ENCODE measurements at places on chromosomes 1 and 21.

DNA sequence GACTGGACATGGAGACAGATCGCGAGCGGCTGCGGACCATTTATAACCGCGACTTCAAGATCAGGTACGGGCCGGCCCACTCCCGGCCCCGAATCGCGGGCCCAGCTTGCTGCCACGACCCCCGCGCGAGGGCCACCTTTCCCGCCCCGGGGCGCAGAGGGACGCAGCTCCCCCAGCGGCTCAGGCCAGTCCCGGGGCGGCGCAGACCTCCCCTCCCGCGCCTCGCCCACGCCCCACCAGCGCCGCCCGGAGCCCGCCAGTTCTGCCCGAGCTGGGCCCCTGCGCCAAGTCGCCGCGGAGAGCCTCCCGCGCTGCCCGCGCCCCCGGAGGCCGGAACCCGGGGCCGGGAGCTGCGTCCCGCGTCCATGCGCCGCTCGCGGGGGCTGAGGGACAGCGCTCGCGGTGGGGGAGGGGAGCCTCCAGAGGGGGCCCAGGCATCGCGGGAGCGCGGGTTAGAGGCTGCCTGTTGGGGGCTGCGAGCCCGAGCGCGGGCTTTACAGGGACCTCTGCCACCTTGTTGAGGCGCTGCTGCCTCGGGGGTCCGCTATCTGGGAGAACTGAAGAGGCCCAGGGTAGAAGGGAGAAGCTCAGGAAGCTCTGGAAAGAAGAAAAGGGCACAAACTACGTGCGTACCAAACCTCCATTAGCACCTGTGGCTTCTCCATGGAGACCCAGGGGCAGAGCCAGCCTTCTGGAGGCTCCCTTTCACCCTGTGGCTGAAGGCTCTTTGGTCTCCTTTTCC, 698 bp downstream of the MOV10 start:
- no peak for DNase-seq

- DNase-seq, result no peak
Measured at GRCh38 chr1:3255680-3256079, 186.7 kb downstream of the PRDM16 start.

DNA sequence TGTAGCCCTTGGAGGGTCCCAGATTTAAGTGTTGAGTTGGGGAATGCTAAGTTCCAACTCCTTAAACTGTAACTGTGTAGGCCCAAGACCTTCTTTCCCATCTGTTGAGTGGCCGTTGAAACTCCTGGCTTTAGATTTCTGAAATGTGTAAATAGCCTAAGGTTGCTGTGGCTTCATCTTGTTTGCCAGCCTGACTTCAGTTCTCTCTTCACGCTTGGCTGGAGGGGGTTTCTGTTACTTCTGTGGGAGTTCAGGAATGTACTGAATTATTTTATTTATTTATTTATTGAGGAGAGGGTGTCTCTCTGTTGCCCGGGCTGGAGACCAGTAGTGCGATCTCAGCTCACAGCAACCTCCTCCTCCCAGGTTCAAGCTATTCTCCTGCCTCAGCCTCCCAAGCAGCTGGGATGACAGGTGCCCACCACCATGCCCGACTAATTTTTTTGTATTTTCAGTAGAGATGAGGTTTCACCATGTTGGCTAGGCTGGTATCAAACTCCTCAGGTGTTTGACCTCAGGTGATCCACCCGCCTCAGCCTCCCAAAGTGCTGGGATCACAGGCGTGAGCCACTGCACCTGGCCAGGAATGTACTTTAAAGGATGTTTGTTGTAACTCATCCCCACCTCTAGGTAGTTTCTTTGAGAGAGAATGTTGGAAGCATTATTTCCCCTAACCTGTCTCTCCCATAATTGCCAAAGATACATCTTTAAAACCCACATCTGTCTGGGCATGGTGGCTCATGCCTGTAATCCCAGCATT, 5.9 kb downstream of the TTC39A start:
- DNase-seq, result no peak

- no peak for DNase-seq
Measured at GRCh38 chr1:154407198-154408091, 2.3 kb downstream of the IL6R start.

DNA sequence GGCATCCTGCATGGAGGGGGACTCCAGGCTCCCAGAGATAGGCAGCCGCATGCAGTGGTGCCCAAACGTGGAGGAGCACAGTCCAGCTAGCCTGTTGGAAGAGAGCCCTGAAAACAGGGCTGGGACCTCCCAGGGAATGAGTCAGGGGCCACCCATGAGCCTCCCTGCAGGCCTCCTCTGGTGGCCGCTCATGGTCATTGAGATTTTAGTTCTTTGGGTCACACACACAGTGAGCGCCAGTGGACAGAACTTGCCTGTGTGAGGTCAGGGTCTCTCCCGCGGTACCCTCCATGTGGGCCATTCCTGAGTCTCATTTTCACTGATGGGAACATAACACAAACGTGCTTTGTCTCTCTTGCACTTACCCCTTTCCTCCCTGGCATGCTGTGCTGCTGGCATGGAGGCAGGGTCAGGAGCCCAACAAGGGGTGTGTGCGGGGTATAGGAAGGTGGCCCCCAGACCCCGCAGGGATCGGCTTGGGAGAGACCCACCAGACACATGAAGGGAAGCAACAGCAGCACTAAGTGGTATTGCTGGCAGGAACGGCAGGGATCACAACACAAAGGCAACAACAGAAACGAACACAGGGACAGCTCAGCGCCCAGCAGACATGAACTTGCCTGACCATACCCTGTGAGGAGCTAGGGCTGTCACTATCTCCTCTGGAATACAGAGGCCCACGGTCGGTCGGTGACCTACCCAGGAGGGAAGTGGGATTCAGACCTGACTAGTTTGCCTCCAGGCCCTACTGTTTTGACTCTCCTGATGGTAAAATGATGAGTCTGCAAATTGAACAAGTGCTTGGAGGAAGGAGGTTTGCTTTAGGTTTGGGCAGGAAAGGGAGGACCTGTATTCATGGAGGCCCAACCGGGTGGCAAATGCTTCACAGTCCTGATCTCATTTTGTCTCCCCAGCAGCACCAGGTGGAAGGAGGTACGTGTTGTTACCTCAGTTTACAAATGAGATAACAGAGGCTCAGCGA, 31.8 kb downstream of the ABCG1 start:
- DNase-seq, result no peak

DNA sequence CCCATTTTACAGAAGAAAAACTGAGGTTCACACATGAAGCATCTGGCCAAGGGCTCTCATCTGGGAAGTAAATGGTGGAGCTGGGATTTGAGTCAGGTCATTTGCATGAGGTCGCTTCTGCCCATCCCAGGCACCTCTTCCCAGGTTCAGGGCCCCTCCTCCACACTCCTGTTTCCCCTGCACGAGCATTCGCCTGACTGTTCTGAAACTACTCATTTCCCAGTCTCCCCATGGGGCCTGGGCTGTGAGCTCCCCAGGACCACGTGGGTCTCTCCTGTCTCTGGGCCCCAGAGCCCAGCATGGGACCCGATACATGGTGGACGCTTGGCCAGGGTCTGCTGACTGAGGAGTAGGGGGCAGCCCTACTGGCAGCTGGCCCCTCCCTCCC, 360.8 kb downstream of the MATN1 start:
- DNase-seq, result no peak

- DNase-seq, result no peak
Measured at GRCh38 chr1:70497152-70497551, 86.1 kb downstream of the CTH start.
